ENCODE measurements at places on chromosomes 4 and X.

- peak; percentile 41 for DNase-seq
These were observed 6.5 kb downstream of the CRLF2 start for GRCh38 chrX:1205681-1206611.

DNA sequence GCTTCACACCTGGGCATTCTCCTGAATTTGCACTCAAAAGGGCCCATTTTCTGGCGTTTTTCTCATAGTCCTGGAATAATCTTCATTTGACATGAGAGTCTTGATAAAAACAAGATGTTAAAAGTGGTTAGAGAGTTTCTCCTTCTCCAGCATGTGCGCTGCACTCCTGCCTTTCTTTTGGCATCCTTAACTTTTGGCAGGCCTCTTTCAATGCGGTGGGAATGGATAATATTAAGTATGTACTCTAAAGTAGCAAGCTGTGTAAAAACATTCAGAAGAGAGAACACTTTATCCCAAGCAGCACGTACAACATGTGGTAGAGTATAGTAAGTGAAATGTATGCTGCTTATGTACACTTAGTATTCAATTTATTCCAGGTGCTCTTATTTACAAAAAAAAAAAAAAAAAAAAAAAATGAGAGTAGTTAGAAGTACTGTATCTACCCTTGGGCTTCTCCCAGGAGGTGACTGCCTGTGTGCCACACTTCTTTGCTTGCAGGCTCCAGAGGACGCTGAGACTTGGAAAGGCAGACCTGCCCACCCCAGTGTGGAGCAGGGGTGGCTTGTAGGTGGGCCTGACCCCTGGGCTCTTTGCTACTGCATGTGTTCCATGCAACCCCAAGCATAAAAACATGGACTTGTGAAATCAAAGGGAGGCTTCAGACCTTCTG lies 3.9 kb downstream of the FGF2 start:
- DNase-seq: no peak

DNA sequence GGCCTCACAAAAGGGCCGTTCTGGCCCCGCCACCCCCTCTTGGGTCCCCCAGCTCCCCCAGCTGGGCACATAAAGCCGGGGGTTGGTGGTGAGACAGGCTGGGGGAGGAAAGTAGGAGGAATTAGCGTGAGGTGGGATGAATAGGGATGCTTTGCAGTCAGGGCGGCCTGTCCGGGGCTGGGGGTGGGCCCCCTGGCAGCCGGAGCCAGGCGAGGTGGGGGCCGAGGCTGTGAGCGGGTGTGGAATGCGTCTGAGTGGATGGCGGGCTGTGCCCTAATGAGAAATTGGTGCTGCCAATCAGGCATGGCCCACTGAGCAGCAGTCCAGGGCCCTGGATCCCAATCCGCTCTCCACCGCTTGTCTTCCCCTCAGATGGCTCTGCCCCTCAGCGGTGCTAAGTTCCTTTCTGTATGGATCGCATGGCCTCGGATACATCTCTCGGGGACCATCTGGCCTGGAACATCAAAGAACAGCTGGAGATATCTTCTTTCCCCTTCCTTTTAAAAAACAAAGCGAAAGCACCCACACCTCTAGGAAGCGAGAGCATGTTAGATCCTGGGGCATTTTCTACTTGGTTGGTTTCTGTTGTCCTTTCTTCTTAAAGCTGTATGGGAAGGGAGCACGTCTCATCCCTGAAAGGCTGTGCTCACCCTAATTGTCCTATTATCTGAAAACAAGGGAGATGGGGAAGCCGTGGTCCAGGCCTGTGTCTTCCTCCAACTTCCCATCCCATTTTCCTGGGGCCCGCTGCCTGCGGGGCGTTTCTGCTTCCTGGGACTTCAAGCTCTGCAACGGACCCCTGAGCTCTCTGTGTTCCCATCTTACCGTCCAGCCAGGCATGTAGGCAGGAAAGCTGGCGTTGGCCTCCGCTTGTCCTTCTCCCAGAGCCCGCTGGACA lies 106.9 kb downstream of the SORCS2 start:
- DNase-seq: no peak

DNA sequence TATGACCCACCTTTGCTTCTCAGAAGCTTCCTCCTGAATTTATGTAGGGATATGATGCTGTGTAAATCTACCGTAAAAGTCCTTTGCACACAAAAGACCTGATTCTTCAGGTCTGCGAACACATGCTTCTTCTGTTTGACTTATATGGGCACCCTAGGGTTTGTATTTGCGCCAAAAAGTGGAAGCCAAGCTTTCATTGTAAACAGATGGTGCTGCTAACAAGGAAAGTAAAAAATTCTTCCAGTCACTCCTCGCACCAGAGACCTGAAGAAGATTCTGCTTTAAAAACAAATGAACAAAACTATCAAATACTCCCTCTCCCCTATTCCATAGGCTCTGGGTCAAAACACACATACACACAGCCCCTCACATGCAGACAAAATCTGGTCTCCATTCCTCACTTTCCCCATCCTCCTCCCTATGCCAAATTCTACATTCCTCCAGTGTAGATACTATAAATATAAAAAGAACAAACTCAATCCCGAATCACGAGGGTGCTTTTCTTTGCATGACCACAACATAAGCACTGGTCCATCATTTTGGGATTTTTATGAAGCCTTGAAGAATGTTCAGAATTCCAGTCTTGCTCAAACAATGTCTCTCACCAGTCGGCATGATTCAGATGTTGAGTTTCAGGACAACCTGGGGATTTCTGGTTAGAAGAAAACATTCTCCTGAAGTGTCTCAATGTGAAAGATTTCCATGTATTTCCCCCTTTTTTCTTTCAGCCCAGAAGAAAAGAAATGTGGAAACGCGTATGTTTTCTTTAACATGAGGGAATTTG lies 125.1 kb downstream of the PALLD start:
- peak; percentile 61 for DNase-seq

GRCh38 chrX:115388879-115389278 lies 99.4 kb downstream of the LUZP4 start:
- peak; percentile 37 for DNase-seq

GRCh38 chr4:1531683-1532548 lies 125.7 kb upstream of the NKX1-1 start:
- no peak for DNase-seq

GRCh38 chr4:92047209-92047875 lies 256.4 kb upstream of the GRID2 start:
- peak; percentile 38 for DNase-seq

- DNase-seq: no peak
These were observed 177.1 kb downstream of the SPANXN3 start for GRCh38 chrX:143340190-143340589.

DNA sequence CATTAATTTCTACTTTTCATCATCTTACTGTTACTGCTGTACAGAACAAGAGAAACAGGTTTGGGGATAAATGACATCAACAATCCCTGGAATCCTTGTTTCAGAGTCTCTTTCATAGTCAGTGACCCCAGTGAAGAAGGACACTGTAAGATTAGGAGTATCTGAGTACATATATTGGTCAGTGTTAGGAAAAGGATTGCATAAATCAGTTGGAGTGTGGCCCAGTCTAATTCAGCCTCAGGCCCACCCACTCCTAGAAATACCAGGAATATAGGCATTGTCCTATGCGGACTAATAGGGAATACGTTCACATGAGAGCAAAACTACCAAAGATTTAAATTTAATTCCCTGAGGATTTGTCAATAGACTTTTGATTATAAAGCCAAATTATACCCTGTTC lies 237.8 kb downstream of the LDB2 start:
- no peak for DNase-seq

DNA sequence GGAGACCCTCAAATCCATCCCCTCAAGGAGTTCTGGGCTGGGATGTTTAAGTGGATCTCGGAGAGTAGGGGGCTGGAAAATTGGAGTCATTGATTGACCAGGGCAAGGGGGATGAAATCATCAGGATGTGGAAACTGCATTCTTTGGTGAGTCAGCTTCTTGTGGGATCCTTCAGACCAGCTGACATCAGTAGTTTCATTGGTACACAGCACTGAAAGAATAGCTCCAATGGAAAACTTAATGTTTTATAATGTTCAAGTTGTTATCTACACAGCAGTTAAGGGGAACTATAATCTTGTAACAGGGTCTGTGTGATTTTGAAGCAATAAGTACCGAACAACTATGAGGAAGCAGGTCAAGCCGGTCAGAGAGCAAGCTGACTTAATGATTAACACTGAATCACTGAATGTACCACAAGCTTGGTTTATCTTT lies 506.1 kb downstream of the RPA4 start:
- DNase-seq: peak; percentile 63

- DNase-seq: no peak
These were observed 23.1 kb upstream of the NAP1L5 start for GRCh38 chr4:88720451-88721428.

DNA sequence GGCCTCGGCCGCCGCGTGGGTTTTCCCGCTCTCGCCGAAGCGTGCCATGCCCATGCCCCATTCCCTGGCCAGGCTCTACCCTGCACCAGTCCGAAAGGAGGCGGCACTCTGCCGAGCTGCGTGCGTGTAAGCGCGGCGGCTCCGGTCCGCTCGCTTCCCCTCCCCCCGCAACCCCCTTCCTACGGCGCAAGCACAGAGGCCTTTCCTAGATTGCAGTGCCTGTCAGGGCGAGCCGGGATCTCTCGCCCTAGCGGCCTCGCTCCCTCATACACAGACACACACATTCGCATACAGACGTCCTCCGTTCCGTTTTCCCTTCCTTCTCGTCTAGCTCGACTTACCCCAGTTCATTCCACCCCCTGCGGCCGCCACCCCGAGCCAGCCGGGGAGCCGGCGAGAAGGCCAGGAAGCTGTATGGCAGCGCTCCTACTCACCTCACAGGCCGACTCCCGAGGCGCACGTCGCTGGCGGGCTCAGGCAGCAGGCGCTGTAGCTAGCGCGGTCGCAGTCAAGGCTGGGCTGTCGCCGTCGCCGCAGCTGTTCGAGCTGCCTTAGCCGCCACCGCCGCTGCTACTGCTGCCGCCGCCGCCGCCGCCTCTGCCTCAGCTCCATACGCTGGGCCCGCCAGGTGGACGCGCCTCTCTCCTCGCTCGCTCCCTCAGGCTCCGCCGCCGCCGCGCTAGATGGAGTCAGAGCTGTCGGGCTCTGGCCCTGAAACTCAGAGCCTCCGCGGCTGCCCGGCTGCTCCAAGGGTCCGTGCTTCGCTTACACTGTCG lies 615 bp downstream of the NEXMIF start:
- DNase-seq: no peak

GRCh38 chr4:85611661-85612060 lies 136.7 kb downstream of the ARHGAP24 start:
- no peak for DNase-seq

GRCh38 chr4:67918428-67918827 lies 34.6 kb upstream of the TMPRSS11D start:
- no peak for DNase-seq

DNA sequence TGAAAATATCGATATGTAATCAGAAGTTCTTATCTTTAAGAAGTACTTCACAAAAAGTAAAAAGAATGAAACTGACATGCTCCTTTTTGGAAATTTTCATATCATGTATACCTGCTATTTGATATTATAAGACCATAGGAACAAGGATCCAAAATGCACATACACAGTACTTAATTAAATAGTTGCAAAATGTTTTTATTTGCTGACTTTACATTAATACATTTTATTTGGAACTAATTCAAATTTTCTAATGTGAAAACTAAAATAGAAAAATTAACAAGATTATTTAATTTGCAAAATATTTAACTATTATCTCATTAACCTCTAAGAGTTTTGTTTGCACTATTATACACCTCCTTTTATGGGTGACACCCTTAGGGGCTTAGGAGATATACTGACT lies 155.0 kb downstream of the TRAM1L1 start:
- no peak for DNase-seq

DNA sequence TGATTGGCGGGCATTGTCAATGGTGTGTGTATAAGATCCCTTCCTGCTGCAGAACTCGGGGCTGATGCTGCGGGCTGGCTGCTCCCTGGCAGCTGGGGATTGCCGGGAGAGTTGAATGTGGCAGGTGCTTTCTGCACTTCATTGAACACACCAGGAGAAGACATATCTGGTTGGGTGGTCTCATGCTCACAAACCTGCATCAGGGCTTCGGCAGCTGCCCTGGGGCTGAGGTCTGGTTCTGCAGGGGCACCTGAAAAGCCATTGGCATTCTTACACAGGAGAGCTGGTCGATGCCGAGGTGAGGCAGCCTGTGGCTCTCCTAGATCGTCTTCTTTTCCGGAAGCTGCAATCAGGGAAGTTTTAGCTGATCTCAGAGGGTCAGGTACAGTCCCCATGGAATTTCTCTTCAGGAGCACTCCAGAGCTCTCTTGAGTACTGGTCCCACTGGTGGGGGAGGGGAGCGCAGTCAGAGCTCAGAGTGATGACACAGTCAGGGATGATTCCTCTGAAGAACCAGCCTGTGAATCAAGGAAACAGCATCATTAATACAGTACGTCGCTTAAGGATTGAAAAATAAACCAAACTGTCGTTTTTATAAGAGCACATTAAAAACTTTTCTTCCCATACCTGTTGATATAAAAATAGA lies 57.8 kb downstream of the GPRIN3 start:
- DNase-seq: no peak

- DNase-seq: no peak
These were observed 283.9 kb upstream of the AGA start for GRCh38 chr4:177726111-177726510.

- DNase-seq: no peak
These were observed 329.4 kb upstream of the PPARGC1A start for GRCh38 chr4:24219209-24219608.

GRCh38 chrX:153533091-153533490 lies 15.6 kb downstream of the ATP2B3 start:
- no peak for DNase-seq

- no peak for DNase-seq
These were observed 22.4 kb downstream of the LPAR4 start for GRCh38 chrX:78769946-78770345.

- no peak for DNase-seq
These were observed 90.3 kb downstream of the ANTXR2 start for GRCh38 chr4:79982601-79983322.

- DNase-seq: peak; percentile 35
These were observed 28.8 kb downstream of the PPP2R3B start for GRCh38 chrX:357693-358471.

- no peak for DNase-seq
These were observed 62.0 kb downstream of the MAOA start for GRCh38 chrX:43718081-43718480.

GRCh38 chr4:156290811-156291210 lies 337.1 kb upstream of the CTSO start:
- no peak for DNase-seq

GRCh38 chr4:3739577-3739976 lies 26.6 kb upstream of the ADRA2C start:
- DNase-seq: no peak

DNA sequence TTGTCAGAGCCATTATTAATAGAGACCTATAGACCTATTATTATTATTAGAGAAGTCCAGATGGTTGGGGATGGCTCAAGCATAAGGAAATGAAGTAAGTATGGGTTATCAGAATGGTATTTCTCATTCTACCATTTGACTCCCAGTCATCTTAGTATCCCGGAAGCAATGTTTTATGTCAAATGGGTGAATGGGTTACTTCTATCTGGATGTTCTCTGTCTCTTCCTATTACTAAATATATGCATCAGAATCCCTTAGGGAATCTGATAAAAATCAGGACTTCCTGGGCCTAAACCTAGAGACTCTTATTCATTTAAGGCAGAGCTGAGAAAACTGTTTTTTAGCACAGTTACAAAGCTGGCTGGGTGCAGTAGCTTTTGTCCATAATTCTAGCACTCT lies 149.9 kb downstream of the SLC10A7 start:
- DNase-seq: no peak

- peak; percentile 2 for DNase-seq
These were observed 83.5 kb upstream of the SPIN4 start for GRCh38 chrX:63434665-63435064.

Data from HCEC 1CT (cell line).